Neural progenitor cell (in vitro differentiated cells): ENCODE measurements at places on chromosomes 16 and 17.

DNA sequence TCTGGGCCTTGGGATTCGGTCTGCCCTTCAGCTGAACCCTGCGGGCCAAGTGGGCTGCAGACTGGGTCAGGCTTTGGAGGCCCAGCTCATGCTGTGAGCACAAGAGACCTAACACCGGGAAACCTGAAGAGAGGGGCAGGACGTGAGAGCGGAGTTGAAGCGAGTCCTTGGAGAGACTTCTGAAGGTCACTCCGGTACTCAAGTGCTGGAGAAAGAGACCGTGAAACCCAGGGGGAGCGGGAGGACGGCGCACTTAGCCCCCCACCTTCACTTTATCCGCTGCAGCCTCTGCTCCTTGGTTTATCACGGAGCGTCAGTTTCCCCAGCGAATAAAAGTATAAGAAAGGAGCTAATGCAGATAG lies 361 bp downstream of the UQCRC2 start:
- DNase-seq, result no peak

DNA sequence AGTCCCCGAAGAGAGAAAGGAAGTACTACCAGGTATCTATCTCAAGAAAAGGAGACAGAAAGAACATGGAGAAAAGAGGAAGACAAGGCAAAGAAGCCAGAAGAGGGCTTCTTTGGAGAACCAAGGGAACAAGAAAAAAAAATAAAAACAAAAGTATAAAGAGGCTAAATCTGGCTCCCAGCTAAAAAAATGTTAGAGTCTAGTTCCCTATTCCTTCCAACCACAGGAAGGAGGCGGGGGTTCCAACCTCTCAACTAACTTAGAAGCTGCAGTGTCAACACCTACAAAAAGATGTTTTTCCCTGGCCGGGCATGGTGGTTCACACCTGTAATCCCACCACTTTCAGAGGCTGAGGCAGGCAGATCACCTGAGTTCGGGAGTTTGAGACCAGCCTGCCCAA lies 13.4 kb downstream of the UTP6 start:
- DNase-seq, result no peak

- no peak for DNase-seq
Observed at GRCh38 chr17:32278815-32279214, 13.2 kb downstream of the RHBDL3 start.

DNA sequence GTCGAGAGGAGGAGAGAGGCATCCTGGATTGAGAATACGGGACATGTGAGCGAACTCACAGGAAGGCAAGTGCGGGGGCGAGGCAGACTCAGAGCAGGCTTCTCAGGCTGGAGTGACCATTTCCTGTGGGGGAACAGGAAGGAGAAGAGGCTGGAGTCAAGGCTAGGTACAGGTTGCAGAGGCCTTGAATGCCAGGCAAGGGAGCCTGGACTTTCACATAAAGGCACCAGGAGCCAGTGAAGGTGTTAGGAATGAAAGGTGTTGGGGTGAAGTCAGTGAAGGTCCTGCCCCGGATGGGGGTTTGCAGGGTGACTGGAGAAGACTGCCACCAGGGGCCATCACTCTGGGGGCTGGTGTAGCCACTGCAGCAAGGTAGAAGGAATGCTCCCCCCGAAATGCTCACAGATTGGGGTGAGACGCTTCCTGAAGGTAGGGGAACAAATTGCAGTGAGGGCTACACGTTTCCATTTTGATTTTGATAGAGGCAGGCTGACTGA lies 5.3 kb upstream of the GPRC5C start:
- DNase-seq, result no peak

DNA sequence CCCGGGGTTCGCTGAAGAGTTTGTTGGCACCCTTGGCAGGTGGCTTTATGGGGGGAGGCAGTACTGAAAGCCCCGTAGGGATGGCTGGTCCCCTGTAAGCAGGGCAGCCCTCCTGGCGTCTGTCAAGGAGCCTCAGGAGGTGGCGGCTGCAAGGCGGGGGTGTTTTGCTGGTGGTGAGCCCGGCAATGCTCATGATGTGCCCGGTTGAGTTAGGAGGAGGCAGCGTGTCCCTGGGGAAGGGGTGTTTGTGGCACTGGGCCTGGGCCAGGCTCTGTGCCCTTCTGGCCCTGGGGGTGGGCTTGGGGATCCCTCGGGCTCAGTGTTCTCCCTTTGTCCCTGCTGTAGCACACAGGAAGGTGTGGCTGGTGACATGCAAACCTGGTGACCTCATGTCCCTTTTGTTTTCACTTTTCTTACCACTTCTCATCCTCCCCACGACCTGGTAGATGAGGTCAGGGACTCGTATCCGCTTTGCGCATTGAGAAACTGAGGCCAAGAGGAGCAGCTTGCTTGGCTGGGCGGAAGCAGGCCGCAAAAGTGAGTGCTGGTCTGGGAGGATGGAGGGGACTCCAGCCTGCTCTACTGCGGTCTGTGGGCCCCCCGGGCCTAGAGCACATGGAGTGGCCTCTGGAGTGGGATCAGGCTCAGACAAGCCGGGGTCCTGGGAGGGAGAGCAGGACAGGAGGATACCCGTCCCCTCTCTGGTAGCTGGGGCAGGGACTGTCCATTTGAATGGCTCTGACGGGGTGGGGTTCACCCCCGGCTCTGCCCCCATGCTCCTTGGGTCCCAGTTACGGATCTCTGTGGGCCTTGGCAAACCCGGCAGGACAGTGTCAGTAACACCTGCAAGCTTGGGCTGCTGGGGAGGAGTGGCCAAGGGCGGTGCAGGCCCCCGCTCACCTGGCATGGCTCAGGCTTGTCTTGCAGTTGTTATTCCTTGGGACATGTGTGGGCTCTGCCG lies 2.2 kb downstream of the SNN start:
- no peak for DNase-seq

GRCh38 chr17:64216000-64216337 lies 47.1 kb downstream of the TEX2 start:
- no peak for DNase-seq

GRCh38 chr16:52492789-52493357 lies 54.1 kb downstream of the TOX3 start:
- DNase-seq, result no peak

DNA sequence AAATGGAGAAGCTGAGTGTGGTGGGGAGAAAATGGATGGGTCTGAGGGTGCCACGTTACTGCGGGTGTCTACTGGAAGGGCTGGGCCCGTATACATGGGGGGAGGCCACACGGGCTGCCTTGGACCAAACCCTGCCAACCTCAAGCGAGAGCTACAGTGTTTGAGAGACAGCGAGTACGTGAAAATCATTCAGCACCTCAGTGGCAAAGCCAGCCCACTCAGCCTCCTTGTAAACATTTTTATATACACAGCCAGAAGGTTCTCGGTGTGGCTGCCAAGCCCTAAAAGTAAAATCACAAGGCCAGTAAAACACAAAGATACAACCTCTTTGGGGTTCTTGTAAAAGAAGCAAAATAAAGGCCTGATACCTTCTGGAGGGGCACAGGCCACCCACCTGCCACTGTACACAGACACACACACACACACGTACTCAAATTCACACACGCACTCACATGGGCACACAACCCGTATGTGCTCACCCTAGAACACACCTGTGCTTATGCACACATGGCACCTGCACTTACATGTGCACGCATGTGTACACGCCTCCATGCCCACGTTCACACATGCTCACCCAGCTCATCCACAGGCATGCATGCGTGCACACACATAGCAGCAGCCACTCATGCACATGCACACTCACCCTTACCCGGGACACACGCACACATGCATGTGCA lies 102.8 kb downstream of the GSG1L start:
- DNase-seq, result no peak
